T-helper 2 cell treated with Interferon-gamma antibody and Interleukin-4, amounts not matched to agents 5 μg/mL and 100 μg/mL, for 36 hours (primary cell): ENCODE measurements at places on chromosomes 7 and 10.
A peak's percentile ranks its signal among the peaks of the same experiment; 100 is the strongest.

GRCh38 chr7:129789652-129790051, 163.1 kb downstream of the UBE2H start:
- no peak for DNase-seq

DNA sequence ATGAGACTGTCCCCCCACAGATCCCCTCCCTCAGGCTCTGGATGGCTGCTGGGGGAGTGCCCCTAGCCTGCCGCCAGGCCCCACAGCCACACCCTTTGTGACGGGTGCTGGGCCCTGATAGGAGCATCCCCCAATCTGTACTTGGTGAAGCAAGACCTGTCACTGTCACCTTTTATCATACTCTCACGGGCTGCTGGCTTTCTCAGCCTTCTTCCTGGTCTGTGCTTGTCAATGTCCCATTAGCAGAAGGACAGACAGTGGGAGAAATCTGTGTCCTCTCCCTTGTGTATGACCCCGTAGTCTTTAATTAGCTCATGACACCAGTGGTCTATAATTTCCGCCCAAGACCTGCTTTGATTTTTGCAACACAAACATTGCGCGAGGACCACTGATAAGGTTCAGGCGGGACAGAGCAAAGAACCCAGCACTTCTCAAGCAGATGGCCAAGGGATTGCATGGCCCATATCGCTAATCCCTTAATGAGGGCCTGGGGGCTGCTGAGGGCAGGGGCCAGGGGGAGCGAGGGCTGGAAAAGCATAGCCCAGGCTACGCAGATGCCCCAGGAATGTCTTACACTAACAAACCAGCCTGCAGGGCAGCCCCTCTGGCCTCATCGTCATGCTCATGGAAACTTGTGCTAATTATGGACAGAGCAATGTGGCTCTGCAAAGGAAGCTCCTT, 127.8 kb downstream of the PTPN20 start:
- DNase-seq = no peak

GRCh38 chr7:100489824-100490223, 6.1 kb downstream of the NYAP1 start:
- DNase-seq = no peak

DNA sequence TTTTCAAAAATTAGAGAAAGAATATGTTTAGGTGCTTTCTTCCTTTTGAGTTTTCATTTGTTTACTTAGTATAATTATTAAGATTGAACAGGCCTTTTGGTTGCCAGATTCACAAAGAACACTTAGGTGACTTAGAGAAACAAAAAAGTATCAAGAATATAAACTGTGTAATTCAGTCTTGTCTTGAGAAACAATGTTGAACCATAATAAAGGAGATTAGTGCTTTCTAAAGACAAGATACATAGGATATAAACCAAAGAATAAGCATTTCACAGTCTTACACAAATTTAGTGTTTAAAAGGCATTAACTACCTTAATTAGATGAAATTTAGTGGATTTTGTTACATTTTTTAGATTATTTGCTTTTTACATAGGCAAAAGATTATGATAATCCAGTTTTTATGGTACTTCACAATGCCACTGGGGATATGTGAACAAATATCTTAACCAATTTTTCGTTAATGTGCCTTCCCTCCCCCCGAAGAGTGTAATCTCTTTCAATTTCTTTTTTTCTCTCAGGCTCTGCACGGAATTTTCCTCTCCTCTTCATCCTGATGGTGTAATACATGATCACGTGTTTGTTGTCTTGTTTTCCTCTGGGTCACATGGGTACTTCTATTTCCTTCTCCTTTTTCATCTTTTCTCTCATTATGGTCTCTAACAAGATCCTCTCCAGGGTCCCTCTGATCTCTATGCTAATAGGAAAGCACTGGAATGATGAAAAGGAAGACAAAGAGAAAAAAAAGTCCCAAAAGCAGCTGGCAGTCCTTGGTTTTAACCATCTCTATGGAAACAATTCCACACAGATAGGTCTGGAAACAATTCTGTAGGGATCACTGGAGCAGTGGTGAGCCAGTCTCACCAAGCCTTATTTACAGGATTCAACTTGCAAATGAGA, 3.7 kb upstream of the HNRNPH3 start:
- DNase-seq = no peak

- no peak for DNase-seq
Measured at GRCh38 chr7:53768186-53768585, 732.8 kb downstream of the POM121L12 start.

DNA sequence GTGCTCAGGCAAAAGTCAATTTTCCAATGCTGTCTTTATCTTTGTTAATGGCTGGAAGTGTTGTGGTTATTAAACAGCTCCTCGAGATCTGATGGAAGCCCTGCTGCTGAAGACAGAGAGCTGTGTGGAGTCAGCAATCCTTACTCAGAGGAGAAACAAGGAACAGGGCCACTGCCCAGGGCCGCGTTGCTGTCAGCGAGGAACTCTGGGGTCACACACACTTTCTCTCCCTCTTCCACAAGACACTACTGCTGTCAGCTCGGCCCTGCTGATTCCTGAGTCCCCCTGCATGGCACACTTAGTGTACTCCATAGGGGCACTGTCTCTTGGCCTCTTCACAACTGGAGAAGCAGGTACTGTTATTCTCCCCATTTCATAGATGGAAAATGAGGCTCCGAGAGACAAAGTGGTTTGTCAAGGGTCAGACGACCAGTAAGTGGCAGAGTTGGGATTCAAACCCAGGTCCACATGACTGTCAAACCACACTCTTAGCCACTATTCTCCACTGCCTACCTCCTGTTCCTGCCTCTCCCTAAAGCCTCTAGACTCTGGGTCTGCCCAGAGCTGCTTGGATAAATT, 29.3 kb upstream of the PDCD4 start:
- DNase-seq = no peak

DNA sequence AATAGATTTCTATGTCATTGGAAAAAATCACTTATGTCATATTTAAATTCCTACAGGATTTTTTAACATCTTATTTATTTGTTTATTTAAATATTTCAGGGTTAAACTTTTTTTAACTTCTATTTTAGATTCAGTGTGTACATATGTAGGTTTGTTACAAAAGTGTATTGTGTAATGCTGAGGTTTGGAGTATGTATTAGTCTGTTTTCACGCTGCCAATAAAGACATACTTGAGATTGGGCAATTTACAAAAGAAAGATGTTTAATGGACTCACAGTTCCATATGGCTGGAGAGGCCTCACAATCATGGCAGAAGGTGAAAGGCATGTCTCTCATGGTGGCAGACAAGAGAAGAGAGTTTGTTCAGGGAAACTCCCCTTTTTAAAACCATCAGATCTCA, 65.4 kb downstream of the MGAM2 start:
- DNase-seq = no peak

GRCh38 chr10:133027482-133027881, 60.2 kb upstream of the ADGRA1 start:
- no peak for DNase-seq

- DNase-seq = no peak
Measured at GRCh38 chr7:42099066-42099465, 137.9 kb downstream of the GLI3 start.

DNA sequence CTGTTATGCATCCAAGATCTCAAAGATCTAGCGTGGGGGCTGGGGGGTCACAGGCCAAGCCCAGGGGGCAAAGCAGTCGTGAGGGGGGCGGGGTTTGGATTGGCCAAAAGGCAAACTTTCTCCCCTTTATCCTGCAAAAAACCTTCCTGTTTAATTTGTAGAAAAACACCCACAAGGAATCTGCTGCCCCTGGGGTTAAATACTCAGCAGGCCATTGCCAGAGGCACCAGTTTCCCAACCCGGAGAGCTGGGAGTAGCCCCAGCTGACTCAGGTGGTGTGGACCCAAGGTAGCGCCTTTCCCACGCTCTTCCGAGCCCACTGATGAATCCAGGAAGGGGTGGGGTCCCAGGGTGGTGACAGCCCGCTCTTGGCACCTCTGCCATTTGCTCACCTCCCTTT, 21.4 kb downstream of the KCP start:
- DNase-seq = no peak

- DNase-seq = no peak
Measured at GRCh38 chr10:3530346-3530745, 254.7 kb downstream of the KLF6 start.

DNA sequence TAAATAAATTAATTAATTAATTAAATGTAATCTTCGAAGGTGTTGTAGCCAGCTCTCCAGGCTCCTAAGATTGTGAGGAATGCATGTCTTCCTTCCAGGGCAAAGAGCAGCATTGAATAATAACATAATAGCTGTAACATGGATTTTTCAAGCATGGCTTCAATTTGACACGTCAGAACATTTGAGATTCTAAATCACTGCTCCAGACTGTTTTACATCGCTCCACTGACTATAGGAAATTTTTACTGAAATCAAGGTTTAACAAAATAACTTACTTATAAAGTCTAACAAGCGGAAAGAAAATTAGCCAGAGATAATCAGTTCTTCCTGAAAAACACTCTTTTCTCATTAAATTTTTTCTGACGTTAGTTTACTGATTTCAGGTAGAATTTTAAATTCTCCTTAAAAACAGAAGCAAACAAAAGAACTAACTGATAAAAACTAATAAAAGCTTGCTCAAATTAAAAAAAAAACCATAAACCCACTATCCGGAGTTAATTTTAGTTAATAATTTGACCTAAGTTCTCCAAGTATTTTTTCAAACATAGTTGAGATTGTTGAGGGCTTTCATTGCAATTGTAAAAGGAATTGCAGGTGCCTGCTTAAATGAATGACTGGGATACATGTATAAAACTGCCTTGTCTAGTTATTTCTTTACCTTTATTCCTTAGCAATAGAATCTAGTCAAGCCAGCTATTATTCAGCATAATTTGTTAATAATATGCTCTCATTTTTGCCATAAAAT, 51.2 kb upstream of the SGCE start:
- no peak for DNase-seq

DNA sequence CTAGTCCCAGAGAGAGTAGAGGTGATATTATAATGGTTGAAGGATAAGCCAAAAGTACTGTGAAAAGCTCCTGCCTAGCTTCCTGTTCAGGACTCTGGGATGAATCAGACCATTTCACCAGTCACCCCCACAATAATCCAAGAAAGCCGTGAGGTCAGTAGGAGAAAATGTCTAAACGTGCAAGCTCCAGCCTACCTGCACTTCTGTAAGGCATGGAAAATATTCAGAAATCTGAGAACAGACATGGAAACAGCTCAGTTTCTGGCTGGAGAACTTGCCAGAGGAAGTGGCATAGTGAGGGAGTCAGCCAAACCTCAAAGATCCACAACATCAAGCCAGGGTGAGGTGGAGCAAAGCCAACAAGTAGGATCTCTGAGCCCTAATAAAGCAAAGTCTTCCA, 58.2 kb downstream of the ELAPOR2 start:
- no peak for DNase-seq

DNA sequence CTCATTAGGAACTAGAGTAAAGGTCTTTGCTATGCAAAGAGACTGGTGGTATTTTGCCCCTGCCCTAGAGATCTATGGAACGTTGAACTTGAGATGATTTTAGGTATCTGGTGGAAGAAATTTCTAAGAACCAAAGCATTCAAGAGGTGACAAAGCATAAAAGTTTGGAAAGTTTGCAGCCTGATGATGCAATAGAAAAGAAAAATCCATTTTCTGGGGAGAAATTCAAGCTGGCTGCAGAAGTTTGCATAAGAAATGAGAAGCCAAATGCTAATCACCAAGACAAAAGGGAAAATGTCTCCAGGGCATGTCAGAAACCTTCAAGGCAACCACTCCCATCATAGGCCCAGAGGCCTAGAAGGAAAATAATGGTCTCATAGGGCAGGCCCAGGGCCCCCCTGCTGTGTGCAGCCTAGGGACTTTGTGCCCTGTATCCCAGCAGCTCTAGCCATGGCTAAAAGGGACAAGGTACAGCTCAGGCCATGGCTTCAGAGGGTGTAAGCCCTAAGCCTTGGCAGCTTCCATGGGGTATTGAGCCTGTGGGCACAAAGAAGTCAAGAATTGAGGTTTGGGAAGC, 16.5 kb downstream of the TFPI2 start:
- DNase-seq = no peak

- DNase-seq = peak; percentile 66
Measured at GRCh38 chr7:116525913-116526861, 1.4 kb downstream of the CAV1 start.

DNA sequence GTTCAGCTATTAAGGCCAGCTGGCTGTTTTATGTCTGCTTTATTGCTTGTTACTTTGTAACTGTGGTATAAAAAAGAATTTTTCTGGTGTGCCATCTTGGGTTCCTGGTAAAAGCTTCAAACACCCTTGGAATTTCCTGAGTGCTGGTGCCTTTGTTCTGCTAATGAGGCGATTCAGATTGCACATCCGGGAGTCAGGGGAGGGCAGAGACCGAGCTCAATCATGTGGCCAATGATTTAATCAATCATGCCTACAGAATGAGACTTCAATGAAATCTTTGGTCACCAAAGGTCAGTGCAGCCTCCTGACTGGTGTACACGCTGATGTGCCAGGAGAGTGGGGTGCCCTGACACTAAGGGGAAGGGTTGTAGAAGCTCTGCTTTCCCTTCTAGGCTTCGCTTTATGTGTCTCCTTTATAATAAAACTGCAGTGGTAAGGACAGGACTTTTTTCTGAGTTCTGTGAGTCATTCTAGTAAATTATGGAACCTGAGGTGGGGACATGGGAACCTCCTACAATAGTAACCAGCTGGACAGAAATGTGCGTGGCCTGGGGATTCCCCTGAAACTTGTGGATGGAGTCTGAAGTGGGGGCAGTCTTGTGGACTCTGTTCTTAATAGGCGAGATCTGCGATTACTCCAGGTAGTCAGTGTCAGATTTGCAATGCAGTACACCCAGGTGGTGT, 69.4 kb upstream of the OGDHL start:
- DNase-seq = no peak
